CD8-positive, alpha-beta T cell (primary cell): ENCODE measurements at places on chromosomes 13 and 19.

- no peak for DNase-seq
Measured at GRCh38 chr13:78192716-78193115, 274.1 kb upstream of the EDNRB start.

GRCh38 chr19:42279155-42279901 lies 10.3 kb downstream of the CIC start:
- no peak for DNase-seq

- no peak for DNase-seq
Measured at GRCh38 chr13:27599845-27600553, 20.3 kb downstream of the LNX2 start.

- DNase-seq = peak; percentile 10
Measured at GRCh38 chr13:99464441-99464949, 36.8 kb upstream of the TM9SF2 start.

DNA sequence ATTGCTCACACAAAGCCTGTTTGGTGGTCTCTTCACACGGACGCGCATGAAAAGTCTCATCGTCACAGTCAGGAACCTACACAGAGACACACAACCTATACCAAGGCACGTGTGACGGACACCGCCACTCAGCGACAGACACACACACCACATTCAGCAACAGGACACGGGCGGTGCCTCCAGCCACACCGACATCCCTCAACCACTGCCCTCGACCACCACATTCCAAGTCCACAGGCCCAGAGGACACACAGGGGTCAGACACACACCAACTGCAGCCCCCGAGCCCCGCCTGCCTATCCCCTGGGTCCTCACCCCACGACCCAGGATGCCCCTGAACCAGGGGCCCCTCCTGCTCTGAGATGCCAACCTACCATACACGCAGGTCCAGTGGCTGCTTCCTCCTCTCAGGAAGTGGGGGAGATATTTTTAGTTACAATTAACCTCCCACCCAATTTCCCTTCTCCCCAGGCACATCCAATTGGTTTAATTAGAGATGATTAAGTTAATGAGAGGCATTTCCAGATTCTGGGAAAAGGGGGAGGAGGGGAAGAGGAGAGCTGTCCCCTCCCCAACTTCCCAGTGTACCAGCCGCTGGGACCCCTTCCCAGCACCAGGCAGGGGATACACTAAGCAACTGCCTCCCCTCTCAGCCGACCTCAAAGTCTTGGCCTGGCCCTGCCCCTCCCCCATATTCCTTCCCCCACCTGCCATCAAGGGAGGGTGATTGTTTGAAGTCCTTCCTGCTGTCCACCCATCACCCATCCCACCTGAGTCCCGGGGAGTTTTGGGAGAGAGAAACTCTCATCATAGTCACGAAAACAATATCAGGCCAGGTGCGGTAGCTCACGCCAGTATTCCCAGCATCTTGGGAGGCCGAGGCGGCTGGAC lies 20.4 kb downstream of the MEIS3 start:
- no peak for DNase-seq

- no peak for DNase-seq
Measured at GRCh38 chr19:29275266-29275665, 62.3 kb upstream of the UQCRFS1 start.

- no peak for DNase-seq
Measured at GRCh38 chr19:51450730-51451307, 7.4 kb downstream of the SIGLEC8 start.

- no peak for DNase-seq
Measured at GRCh38 chr13:24687611-24688010, 7.4 kb downstream of the ATP12A start.

GRCh38 chr13:30110301-30111070 lies 196.9 kb downstream of the KATNAL1 start:
- no peak for DNase-seq

DNA sequence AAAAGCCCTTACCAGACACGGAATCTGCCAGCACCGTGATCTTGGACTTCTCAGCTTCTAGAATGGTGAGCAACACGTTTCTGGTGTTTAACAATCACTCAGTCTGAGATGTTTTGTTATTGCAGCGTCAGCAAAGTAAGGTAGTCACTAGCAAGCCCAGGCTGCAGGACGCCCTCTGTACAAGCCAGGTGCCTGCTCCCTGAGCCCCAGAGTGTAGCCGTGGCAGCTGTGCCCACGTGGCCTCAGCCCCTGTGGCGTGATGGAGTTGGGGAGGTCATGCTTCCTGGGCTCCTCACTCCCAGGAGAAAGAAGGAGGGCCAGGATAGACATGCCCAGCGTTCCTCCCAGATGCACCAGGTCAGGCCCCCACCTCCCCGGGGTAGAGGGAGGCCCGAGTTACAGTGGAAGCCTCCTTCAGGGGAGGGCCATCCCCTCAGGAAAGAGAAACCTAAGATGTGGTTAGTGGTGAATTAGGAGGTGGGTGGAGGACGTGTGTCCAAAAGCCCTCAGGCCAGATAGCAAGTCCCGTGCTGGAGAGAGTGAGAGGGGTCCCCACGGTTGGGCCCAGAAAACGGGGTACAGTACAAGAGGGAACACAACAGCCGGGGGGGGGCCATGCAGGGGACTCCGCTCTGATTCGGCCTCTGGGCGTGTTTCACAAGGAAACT lies 169.6 kb upstream of the SOX1 start:
- no peak for DNase-seq

- no peak for DNase-seq
Measured at GRCh38 chr13:44573790-44574465, 2.2 kb downstream of the TSC22D1 start.

DNA sequence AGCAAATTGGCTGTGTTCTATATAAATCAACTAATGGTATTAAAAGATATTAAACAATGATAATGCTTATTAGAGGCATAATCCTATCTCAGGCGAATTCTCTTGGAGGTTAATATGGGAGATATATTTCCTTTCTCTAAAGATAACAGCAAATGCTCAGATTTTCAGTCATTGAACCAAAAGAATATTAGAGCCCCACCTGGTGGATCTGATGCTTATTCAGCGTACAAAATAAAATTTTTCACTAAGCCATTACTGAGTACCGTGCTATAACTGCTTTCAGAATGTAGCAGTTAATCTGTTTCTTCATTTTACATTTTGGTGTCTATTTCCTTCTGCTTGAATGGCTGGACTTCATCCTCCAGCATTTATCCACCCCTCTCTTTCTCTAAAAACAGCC lies 143.3 kb upstream of the IPO5 start:
- no peak for DNase-seq

GRCh38 chr19:5974721-5975387 lies 3.1 kb downstream of the RANBP3 start:
- DNase-seq = peak; percentile 42

GRCh38 chr19:14146789-14147216 lies 10.4 kb upstream of the ASF1B start:
- no peak for DNase-seq

DNA sequence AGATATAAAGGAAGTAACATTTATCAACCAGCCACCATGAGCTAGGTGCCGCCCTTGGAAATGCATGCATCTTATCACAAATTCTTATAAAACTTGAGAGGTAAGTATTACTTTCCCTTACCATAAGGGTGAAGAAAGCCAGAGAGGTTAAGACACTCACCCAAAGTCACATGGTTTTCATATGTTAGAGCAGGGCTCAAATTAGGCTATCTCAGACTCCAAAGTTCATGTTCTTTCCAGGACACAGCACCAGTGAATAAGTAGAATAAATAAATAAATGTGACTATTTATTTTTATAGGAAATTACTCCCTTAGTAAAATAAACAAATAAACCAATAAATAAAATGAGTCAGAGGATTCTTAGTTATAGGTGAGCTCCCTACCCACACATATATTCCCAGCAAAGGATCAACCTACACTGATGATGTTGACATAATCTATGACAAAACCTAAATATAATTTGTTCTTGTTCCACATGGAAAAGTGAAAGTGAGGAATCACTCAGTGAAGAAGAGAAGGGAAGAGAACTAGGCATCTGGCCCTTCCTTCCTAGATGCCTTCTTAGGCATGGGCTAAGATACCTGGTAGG lies 27.2 kb downstream of the SPRY2 start:
- DNase-seq = no peak

DNA sequence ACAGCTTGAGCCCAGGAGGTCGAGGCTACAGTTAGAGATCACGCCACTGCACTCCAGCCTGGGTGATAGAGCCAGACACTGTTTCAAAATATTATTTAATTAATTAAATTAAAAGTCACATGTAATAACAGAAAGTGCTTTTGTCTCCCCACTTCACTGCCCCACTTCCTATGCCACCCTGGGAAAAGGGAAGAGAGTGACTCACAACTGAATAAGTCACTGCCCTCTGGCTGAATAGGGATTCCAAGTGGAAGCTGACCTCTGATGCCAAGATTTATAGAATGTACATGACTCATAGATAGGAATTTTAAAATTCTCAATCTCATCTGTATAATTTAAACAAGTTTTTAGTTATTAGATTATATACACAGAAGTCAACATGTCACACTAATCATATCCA lies 22.2 kb upstream of the ERVV-1 start:
- no peak for DNase-seq

GRCh38 chr13:26406791-26407190 lies 150.7 kb upstream of the WASF3 start:
- DNase-seq = no peak

DNA sequence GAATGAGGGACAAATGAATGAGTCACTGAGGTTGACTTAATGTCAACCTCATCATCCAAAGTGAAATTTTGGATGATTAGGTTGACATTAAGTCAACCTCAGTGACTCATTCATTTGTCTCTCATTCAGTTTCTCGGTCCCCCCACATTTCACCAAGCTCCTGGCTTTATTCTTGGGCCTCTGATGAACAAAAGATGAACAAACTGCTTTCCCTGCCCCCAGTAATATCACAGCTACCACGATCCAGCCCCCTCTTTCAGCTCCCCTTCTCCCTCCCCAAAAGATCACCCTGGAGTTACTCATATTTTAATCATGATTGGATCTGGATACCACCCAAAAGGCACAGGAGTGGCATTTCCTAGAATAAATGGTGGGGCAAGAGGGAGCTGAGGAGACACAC lies 10.8 kb downstream of the CEACAM18 start:
- no peak for DNase-seq

DNA sequence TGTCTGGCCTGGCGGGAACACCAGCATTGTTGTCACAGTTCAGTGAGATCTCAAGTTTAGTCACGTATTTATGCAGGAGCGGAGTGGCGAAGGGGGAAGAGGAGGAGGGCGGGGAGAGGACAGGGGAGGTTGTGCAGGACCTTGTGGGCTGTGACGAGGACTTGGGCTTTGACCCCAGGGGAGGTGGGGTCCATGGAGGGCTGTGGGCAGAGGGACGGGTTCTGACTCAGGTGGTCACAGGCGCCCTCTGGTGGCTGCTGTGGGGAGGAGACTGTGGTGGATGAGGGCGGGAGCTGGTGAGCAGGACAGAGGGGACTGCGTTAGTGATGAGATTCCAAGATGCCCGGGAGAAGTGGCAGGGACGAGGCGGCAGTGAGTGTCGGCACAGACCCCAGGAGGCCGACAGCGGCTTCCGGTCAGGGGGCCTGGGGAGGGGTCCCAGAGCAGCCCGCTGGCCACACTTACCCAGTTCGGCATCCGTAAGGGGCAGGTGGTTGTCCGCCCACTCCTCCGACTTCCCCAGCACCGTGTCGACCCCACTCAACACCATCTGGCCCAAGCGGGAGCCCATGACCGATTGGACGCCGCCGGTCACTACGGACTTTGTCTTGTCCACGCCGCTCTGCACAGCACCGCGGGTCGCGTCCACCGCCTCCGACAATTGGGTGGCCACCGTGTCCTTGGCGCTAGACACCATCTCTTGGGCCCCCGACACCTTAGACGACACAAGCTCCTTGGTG lies 15.7 kb downstream of the PLIN3 start:
- peak; percentile 80 for DNase-seq

DNA sequence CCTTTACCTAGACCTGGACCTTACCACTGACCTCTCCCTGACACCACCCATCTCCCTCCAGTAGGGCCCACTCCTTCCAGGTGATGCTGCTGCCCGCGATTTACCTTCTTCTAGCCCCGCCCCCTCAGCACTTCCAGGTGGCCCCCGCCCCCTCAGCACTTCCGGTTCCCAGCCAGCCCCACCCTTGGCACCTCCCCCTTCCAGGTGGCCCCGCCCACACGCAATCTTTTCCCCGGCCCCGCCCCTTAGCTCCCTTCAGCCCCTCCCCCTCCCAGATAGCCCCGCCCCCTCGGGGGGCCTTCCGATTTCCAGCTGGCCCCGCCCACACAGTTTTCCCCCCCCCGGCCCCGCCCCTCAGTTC lies 586 bp downstream of the LIG1 start:
- peak; percentile 94 for DNase-seq

GRCh38 chr19:7762719-7763293 lies at the start of gene CLEC4M:
Gene CLEC4M, plus strand, starts transcription at chr19:7763243. Its CDS starts 24 bp downstream, at chr19:7763267.
- no peak for DNase-seq

DNA sequence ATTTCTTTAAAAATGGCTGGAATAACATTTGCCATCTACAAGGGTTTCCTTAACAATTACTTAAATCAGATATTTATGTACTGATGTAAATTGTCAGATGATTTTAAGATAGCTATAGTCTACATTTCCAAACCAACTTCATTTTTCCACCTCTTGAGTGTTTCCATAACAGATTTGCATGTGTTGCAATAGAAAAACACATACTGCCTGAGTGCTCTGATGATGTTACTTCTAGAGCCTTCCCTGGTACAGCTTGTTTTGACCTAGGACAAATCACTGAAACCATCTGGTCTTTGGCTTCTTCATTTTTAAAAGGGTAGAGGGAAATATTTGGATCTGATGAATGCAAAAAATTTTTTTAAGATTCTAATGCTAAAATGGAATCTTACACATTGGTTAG lies 245.9 kb downstream of the PCDH9 start:
- no peak for DNase-seq

DNA sequence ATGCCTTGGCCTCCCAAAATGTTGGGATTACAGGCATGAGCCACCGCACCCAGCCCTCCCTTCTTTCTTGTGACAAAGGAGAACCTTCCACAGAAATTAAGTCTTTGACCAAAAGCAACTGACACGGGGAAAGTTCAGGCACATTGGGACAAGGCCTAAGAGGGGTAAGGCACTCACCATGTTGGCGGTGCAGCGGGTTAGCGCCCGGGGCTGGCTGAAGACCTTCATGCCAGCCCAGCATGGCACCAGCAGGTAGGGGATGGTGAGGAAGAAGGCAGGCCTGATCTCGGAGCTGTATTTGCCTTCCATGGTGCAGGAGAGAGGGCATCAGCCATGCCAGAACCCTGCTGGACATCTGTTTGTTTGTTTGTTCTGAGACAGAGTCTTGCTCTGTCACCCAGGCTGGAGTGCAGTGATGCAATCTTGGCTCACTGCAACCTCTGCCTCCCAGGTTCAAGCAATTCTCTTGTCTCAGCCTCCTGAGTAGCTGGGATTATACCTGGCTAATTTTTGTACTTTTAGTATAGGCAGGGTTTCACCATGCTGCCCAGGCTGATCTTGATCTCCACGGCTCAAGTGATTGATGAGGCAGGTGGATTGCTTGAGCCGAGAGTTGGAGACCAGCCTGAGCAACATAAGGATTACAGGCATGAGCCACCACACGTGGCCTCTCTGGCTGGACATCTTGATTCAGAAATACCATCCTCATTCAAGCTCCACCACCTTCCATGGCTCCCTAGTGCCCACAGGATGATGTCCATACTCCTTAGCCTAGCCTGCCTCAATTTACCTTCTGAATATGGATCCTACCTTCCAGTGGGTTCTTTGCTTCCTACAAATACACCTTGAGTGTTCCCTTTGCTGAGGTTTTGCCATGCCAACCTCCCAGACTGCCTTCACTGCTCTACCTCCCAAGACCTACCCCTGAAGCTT lies 4.4 kb downstream of the TM6SF2 start:
- DNase-seq = no peak

- DNase-seq = no peak
Measured at GRCh38 chr13:105991622-105992277, 543.7 kb downstream of the EFNB2 start.

GRCh38 chr13:38686577-38687245 lies at the start of gene FREM2:
Gene FREM2, plus strand, starts transcription at chr13:38687077. Its CDS starts 268 bp downstream, at chr13:38687345.
- DNase-seq = no peak
